Fibroblast of lung (primary cell): ENCODE measurements at places on chromosomes 5 and 9. TPM values are rescaled to one million over a fixed set of nuclear protein-coding genes. Genes with fewer than 3 reads are reported as not detected.

DDX4 gene
- polyA plus RNA-seq, result not detected in 2 replicates

GRXCR2 gene
- not detected in 2 replicates for polyA plus RNA-seq

DND1 gene
- 0.15 and 0.21 TPM in 2 replicates for polyA plus RNA-seq

DNA sequence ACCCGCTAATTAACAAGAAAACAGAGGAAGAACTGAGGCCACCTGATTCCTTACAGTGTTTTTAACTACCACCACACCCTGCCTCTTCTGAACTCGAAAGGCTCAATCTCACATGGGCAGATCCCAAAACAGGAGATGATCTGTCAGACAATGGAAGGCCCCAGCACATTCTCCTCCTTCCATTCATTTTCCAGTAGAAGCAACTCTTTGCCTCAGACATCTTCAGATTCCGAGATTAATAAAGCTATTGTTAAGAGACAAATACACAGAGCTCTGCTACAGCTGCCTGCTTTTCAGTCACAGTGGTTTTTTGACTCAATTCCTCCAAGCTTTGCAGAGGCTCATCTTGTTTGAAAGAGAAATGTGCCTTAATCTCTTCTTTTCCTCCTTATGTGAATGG, 127.2 kb upstream of the ADAMTSL1 start:
- no peak for DNase-seq

DNA sequence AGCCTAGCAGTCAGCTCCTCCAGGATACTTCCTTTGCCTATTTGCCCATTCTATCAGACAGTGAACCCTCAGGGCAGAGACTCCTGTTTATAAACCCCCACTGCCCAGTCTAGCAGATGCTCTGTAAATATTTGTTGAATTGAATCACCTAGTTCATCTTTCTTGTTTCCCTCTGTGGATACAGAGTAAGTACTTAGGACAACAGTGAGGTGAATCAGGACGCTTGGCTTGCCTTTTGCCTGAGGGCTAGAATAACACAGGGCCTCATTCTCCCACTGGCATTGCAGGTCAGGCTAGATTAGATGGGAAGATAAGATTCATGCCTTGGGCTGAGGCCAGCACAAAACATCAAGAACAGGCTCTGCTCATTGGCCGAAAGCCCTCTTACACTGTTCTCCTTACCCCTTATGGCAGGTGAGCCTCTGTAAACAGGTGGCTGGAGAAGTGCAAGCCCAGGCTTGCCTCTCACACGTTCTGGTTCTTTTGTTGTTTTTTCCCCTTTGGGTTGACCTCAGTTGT, 22.2 kb downstream of the TNFSF8 start:
- DNase-seq, result no peak
